ENCODE measurements at places on chromosomes 1 and 21.

DNA sequence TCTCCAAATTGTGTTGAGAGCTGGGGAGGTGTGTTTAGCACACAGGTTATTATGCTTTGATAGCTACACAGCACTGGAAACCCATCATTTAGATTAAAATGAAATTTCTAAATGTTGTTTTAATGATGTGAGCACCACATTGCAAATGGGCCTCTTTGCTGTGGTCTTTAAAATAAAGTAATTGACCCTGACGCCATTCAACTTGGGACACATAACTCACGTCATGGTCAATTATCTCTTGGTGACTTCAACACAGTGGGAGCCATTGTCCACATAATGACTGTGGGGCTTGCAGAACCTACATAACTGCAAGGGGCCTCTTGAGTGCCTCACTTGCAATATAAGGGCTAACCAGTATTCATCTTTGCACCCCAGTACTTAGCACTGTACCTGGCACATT is 280.4 kb downstream of the HLX start:
- DNase-seq: no peak

- DNase-seq: no peak
Observed at GRCh38 chr1:205351984-205352713, 4.6 kb downstream of the KLHDC8A start.

DNA sequence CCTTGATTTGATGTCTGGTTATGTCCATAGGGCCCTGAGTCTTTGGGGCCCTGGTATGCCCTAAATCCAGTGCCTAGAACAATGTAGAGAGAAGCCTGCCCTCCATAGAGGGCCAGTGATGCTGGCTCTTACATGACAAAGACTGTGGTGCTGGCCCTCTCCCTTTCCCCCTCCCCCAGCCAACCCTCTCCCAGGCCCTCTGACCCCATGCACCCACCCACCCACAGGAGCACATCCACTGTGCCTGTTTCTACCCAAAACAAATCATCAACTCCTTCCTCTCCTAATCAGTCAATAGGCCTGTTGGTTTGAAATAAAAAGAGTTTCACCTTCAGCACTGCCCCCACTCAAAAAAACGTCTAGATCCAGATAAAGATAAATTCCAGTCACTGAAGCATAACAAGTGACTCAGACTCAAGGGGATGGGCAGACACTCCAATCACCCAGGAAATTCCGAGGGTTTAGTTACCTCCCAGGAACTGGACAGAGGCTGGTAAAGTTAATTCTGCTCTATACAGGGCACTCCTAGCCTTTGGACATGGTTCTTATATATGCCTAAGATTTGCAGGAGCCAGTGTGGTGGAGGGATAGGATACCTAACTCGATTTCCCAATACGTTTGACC is 144.8 kb upstream of the VANGL1 start:
- no peak for DNase-seq

- no peak for DNase-seq
Observed at GRCh38 chr1:211339631-211340041, 13.0 kb downstream of the TRAF5 start.

DNA sequence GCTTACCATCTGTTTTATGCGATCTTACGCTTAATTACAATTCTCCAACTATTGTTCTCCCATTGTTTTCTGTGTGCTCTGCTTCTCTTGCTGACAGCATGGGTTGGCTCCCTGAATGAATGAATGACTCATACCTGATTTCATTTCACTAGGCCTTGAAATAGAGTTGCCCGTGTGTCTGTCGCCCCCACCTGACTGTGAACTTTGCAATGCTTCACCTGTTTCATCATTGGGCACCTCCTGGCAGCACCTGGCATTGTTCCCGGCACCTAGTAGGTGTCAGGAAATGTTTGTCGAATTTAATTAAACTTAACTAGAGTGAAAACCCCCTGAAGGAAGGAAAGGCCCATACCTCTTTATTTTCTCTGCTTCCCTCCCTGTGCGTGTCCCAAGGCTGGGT is 120.5 kb upstream of the KLHDC7A start:
- DNase-seq: no peak

DNA sequence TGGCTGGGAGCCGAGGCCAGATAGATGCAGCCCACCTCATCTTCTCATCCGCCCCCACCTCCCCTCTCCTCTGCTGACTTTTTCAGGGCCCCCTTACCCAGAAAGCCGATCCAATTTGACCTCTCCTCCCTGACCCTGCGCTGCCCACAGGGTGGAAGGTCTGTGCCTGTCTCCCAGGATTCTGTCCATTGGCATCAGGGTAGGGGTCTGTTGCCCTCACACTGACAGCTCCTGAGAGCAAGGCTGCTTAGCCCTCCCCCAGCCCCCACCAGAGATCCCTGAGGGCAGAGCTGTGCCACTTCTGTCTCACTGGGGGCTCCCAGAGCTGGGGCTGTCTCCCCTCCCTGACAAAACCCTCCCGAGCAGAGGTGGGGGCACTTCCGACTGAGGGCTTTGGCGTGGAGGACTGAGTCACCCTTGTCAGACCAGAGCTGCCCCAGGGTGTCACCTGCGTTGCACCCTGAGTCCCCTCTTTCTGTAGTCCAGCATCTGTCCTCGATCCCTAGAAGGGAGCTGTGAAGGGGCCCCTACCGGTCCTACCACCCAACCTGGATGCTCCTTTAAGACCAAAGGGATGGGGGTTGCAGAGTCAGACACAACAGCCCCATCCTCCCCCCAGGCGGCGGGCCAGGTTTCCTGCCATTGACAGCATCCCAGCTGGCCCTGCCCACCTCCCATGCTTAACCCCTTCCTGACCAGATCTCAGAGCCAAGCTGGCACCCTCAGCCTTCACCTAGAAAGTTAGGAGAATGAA is 2.4 kb upstream of the FAM110D start:
- DNase-seq: no peak

- DNase-seq: peak; percentile 69
Observed at GRCh38 chr1:112395821-112396652, at the start of gene CTTNBP2NL. Gene CTTNBP2NL, plus strand, starts transcription at chr1:112396214. Its CDS starts 19,952 bp downstream, at chr1:112416166.

DNA sequence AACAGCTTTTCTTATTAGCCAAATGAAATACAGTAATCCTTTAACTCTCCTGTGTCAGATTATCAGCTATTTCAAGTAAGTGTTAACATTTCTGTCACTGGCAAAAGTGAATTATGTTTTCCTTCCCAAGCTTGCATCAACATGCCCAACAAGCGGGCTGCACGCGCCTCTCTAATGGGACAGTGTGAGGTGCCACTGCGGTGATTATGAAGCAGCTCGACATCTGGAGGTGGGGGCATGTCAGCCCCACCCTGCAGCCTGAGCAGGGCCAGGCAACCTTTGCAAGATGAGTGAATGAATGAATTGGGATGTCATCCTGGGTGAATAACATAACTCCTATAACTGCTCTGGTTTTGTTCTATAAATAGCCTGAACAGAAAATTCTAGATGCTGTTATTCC is 301.4 kb downstream of the ZNF326 start:
- no peak for DNase-seq

DNA sequence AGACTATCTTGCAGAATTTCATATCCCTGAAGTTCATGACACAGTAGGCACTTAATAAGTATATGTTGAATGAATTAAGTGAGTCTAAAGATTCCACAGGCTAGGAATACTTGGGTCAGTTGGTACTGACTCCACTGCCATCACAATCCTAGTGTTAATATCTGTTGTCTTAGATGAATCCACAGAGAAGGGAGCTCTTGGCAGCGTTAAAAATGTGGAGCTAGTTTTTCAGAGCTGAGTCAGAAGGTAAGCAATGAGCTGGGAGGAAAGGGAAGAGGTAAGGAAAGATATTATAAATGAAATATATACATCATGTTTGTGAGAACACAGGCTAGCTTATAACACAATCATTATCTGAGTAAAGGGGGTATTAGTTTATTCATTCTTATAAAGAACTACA is 21.8 kb upstream of the GORAB start:
- DNase-seq: no peak

- DNase-seq: no peak
Observed at GRCh38 chr1:71862756-71863155, 419.6 kb downstream of the NEGR1 start.

GRCh38 chr21:29017639-29018237 is 1.4 kb downstream of the RWDD2B start:
- no peak for DNase-seq

DNA sequence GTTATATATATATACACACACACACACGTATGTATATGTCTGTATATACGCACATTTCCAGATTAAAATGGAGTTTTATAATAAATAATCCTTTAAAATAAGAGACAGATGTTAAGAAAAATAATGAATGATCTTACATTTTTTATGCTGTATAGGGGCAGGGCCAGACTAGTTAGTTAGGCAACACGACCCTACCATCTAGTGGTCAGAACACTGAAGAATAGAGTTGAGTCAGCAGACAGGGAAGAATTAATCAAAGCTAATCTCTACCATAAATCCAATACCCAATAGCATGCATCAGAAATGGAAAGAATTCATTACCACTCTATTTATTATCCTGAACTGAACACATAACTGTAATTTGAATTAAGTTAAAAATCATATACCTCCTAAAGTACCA is 156.7 kb downstream of the BRINP3 start:
- DNase-seq: no peak

GRCh38 chr1:236524895-236525184 is 1.1 kb downstream of the LGALS8 start:
- DNase-seq: no peak

- DNase-seq: no peak
Observed at GRCh38 chr1:45822644-45823043, 19.2 kb downstream of the MAST2 start.

DNA sequence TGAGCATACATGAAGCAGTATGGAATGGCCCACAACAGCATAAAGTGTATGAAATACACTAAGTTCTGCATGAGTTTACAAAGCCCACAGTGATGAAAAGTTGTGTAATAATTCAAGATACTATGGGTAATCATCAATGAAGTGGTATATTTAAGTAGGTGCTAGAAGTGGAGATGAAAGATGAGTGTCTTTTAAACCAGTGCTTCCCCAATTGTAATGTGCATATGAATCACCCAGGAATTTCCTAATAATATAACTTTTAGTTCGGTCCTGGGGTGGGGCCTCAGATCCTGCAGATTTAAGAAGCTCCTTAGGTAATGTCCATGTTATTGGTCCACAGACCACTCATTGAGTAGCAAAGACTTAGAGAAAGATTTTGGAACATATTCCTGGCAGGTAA is 184.9 kb downstream of the DUSP10 start:
- no peak for DNase-seq

DNA sequence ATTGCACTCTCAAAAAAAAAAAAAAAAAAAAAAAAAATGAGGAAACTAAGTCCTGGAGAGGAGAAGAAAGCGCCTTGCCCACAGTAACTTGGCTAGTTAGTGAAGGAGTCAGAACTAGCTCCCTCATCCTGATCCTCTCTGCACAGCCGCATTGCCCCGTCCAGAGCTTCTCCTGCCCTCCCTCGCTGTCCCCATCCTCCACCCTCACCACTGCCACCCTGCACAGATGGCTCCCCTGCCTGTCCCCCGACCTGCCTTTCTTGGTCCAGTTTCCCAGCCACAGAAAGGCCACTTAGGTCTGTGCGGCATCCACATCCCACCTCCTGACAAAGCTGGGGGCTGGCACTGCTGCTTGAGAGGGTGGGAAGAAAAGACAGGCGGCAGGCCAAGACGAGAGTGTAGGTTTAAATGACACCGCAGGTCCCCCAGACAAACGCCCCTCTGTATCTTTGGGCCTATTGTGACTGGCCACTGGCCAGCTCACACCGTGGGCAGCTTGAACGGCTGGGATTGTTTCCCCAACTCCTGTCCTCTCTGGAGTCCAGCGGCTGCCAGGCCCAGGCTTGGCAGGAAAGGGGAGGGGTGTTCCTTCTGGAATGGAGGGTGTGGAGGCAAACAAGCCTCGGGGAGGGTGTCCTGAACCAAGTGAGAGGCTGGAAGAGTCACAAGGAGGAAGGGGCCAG is 20.2 kb downstream of the NCMAP start:
- no peak for DNase-seq

- DNase-seq: no peak
Observed at GRCh38 chr1:226980122-226980560, 40.0 kb downstream of the COQ8A start.

DNA sequence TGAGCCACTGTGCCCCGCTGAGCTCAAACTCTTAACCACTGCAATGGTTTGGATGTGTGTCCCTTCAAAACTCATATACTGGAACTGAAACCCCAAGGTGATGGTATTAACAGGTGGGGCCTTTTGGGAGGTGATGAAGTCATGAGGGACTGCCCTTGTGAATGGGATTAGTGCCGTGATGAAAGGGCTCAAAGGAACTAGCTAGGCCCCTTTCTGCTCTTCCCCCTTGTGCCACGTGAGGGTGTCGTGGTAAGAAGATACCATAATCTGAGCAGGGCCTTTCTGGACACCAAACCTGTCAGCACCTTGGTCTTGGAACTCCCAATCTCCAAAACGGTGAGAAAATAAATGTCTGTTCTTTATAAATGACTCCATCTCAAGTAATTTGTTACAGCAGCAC is 45.5 kb upstream of the SPOCD1 start:
- DNase-seq: no peak

DNA sequence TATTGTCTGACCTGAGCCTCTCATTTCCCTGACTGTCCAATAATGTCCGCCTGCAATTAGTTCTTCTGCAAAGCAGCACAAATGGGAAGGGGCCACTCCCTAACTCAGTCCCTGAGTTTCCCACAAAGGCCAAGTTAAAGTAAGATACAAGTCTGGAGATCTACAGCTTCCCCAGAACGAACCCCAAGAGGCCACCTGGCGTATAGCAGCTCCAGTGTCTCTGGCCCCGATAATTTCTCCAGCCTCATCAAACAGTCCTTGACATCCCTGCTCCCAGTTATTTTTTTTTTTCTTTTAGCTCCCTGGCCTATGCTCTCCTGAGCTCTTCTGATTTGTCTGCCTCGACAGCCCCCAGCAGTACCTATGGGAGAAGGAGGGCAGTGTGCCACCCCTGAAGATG is 8.1 kb upstream of the ACKR1 start:
- no peak for DNase-seq

DNA sequence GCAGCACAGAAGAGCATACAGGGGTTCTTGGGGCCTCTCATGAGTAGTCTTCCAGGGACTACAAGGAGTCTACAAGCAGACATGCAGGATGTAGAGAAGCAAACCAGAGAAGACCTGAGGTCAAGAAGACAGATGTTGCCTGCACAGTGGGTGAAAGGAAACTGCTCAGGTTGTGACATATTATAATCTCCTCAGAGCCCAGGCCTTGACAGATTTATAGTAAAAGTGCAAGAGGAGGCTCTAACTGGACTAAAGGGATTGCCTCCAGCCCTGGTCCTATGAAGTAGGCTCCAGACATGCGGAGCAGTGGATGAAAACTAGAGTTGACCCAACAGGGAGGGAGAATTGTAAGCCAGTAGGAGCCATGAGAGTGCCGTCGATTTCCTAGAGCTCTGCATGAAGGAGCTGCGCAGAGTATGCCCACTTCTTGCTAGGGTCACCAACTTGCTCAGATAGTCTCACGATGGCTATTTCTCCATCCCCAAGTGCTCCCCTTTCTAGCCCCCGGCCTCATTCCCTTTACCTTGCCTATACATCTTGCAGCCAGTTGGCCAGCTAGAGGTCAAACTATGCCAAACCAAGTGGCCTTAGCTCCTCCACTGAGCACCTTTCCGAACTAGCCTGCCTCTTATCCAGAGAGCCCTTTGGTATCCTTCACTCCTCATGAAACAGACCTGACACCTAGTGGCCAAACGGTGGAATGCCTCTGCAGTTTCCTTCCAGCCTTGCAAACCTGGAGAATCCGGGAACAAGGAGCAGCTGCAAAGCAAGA is 36.2 kb upstream of the IPO9 start:
- peak; percentile 25 for DNase-seq

GRCh38 chr1:21201650-21202049 is 25.0 kb upstream of the EIF4G3 start:
- no peak for DNase-seq

- DNase-seq: no peak
Observed at GRCh38 chr1:168613038-168613451, 36.6 kb downstream of the XCL1 start.

- DNase-seq: no peak
Observed at GRCh38 chr1:85296980-85297379, 20.5 kb upstream of the BCL10 start.
